ENCODE measurements at places on chromosomes 1 and 21.

GRCh38 chr1:19038096-19038495, 81.6 kb upstream of the IFFO2 start:
- H3K4me1 ChIP-seq = no peaks in the 10 kb centered on the region
- H3K36me3 ChIP-seq = no peaks in the 10 kb centered on the region
- DNase-seq = no peak
- H3K4me3 ChIP-seq = no peak overlapping the region
- peaks cover 16% of the 10 kb centered on the region for H3K27me3 ChIP-seq
- H3K27ac ChIP-seq = no peak overlapping the region

GRCh38 chr1:226092965-226093364, 30.4 kb downstream of the H3-3A start:
- no peak for DNase-seq
- H3K27me3 ChIP-seq = peaks cover 19% of the 10 kb centered on the region
- no peak overlapping the region for H3K4me3 ChIP-seq

- no peaks in the 10 kb centered on the region for H3K4me1 ChIP-seq
- H3K4me3 ChIP-seq = no peak overlapping the region
- no peak for DNase-seq
- H3K36me3 ChIP-seq = no peaks in the 10 kb centered on the region
- no peak overlapping the region for H3K27ac ChIP-seq
- no peaks in the 10 kb centered on the region for H3K27me3 ChIP-seq
Measured at GRCh38 chr21:36552434-36552785, 72.5 kb upstream of the CLDN14 start.

DNA sequence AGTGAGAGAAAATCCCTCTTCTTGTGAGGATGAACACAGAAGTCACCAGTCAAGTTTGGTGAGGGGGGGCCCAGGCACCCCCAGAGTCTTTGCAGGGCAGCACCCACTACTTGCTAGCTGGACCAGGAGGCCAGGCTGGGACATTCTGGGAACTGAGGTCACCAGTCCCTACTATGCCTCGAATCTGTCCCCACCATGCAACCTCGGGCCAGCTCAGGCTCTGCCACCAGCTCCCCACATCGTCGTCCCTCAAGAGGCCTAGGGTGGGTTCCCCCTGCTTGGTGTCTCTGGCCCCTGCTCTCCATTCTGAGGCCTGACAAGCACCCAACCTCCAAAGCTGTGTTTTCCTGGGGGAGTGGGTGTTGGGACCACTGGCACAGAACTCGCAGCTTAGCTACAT, 22.2 kb upstream of the ZNF678 start:
- no peak overlapping the region for H3K27ac ChIP-seq
- peaks cover 11% of the 10 kb centered on the region for H3K27me3 ChIP-seq
- no peak for DNase-seq
- peak overlapping the region; percentile 36 for H3K4me3 ChIP-seq
- no peaks in the 10 kb centered on the region for H3K4me1 ChIP-seq

GRCh38 chr1:224884361-224884801, 45.1 kb upstream of the DNAH14 start:
- H3K27ac ChIP-seq = no peak overlapping the region
- DNase-seq = no peak
- no peaks in the 10 kb centered on the region for H3K4me1 ChIP-seq
- H3K4me3 ChIP-seq = no peak overlapping the region
- H3K36me3 ChIP-seq = no peaks in the 10 kb centered on the region

- no peak overlapping the region for H3K4me3 ChIP-seq
- no peak for DNase-seq
- H3K27ac ChIP-seq = no peak overlapping the region
- H3K27me3 ChIP-seq = no peaks in the 10 kb centered on the region
- H3K4me1 ChIP-seq = peaks cover 5% of the 10 kb centered on the region
- H3K36me3 ChIP-seq = peaks cover 17% of the 10 kb centered on the region
Measured at GRCh38 chr1:167782946-167783345, 61.2 kb downstream of the MPZL1 start.

- no peak overlapping the region for H3K27ac ChIP-seq
- H3K4me1 ChIP-seq = peaks cover 3% of the 10 kb centered on the region
- no peak for DNase-seq
- no peaks in the 10 kb centered on the region for H3K36me3 ChIP-seq
- H3K4me3 ChIP-seq = no peak overlapping the region
- peaks cover 65% of the 10 kb centered on the region for H3K27me3 ChIP-seq
Measured at GRCh38 chr1:85041793-85042192, 6.5 kb downstream of the MCOLN3 start.

GRCh38 chr1:70498666-70499065, 87.6 kb downstream of the CTH start:
- no peaks in the 10 kb centered on the region for H3K4me1 ChIP-seq
- H3K27me3 ChIP-seq = peaks cover 2% of the 10 kb centered on the region
- no peak overlapping the region for H3K4me3 ChIP-seq
- H3K36me3 ChIP-seq = no peaks in the 10 kb centered on the region
- no peak for DNase-seq
- H3K27ac ChIP-seq = no peak overlapping the region

- H3K27ac ChIP-seq = no peak overlapping the region
- H3K4me3 ChIP-seq = no peak overlapping the region
- DNase-seq = no peak
Measured at GRCh38 chr21:34367320-34367935, 3.6 kb downstream of the KCNE2 start.

GRCh38 chr1:226579781-226580323, 31.3 kb downstream of the STUM start:
- no peaks in the 10 kb centered on the region for H3K4me1 ChIP-seq
- DNase-seq = no peak
- H3K4me3 ChIP-seq = no peak overlapping the region

GRCh38 chr1:216598448-216598847, 124.8 kb downstream of the ESRRG start:
- H3K4me1 ChIP-seq = peaks cover 6% of the 10 kb centered on the region
- H3K4me3 ChIP-seq = no peak overlapping the region
- peaks cover 15% of the 10 kb centered on the region for H3K27me3 ChIP-seq
- no peaks in the 10 kb centered on the region for H3K36me3 ChIP-seq
- no peak overlapping the region for H3K27ac ChIP-seq

DNA sequence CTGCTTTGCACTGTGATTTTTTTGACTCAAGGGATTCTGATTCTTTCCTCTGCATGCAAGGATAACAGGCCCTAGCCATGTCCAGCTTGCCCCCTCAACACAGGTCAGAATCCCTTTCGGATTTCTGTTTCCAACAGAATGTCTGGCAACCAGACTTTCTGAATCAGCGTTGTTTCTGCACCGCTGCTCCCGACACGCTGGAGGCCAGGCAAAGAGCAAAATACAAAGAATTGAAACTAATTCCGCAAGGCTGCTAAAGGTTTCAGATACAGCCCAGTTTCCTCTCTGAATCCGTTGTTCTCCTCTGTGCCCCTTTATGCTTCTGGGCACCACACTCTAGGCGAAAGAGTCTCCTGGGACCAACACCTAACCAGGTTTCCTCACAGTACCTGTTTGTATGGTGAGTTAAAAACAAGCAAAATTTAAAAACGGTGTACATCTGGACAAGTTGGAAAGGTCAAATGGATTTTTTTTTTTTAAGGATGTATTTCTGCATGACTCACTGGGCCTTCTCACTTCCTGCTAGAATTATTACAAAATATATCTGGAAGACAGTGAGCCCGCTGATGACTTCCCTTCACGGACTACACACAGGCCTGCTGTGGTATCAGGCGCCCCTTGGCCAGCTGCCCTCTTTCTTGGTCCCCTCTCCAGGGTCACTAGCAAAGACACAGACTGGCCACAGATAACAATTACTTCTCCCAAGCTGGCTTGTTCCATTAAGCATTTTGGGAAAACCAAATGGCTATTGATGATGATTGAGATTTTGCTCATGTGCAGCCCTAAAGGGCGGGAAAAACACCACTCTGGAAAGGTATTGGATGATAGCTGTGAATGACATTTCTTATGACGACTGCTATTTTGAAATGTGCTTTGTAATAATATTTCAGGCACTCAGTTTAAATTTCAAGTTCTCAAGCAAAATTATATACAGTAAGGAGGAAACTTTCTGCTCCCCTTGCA, 118.3 kb downstream of the TGFB2 start:
- H3K36me3 ChIP-seq = no peaks in the 10 kb centered on the region
- no peaks in the 10 kb centered on the region for H3K27me3 ChIP-seq
- DNase-seq = no peak
- no peak overlapping the region for H3K4me3 ChIP-seq
- H3K27ac ChIP-seq = no peak overlapping the region

- H3K27me3 ChIP-seq = no peaks in the 10 kb centered on the region
- H3K4me3 ChIP-seq = no peak overlapping the region
- H3K36me3 ChIP-seq = no peaks in the 10 kb centered on the region
- no peak for DNase-seq
- H3K27ac ChIP-seq = no peak overlapping the region
- no peaks in the 10 kb centered on the region for H3K4me1 ChIP-seq
Measured at GRCh38 chr1:57599236-57599994, 175.6 kb upstream of the DAB1 start.

DNA sequence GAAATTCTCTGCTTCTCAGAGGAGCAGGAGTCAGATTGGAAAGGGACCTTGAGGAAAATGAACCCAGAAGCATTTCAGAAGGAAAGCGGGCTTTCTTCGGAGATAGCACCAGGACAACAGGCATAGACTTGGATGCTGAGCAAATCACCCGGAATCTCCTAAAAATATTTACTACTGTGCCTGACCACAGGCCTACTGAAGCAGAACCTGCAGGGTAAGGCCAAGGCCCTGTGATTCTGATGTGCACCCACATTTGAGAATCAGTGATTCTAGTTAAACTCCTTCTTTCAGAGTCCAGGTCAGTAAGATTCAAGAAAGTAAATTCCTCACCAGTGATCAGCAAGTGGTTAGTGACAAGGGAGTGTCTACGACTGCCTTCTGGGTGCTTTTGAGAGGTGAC, 307.3 kb upstream of the DUSP10 start:
- H3K27ac ChIP-seq = no peak overlapping the region
- DNase-seq = no peak
- H3K4me1 ChIP-seq = peaks cover 4% of the 10 kb centered on the region
- H3K36me3 ChIP-seq = no peaks in the 10 kb centered on the region
- no peak overlapping the region for H3K4me3 ChIP-seq

GRCh38 chr1:85577419-85578320, 2.9 kb upstream of the CCN1 start:
- no peak overlapping the region for H3K27ac ChIP-seq
- peak overlapping the region; percentile 70 for H3K4me3 ChIP-seq
- peaks cover 75% of the 10 kb centered on the region for H3K27me3 ChIP-seq
- peaks cover 14% of the 10 kb centered on the region for H3K4me1 ChIP-seq
- DNase-seq = no peak
- H3K36me3 ChIP-seq = no peaks in the 10 kb centered on the region

GRCh38 chr1:203840208-203840808, 21.1 kb upstream of the SNRPE start:
- no peaks in the 10 kb centered on the region for H3K4me1 ChIP-seq
- peaks cover 66% of the 10 kb centered on the region for H3K36me3 ChIP-seq
- no peak for DNase-seq
- no peak overlapping the region for H3K27ac ChIP-seq
- no peaks in the 10 kb centered on the region for H3K27me3 ChIP-seq

DNA sequence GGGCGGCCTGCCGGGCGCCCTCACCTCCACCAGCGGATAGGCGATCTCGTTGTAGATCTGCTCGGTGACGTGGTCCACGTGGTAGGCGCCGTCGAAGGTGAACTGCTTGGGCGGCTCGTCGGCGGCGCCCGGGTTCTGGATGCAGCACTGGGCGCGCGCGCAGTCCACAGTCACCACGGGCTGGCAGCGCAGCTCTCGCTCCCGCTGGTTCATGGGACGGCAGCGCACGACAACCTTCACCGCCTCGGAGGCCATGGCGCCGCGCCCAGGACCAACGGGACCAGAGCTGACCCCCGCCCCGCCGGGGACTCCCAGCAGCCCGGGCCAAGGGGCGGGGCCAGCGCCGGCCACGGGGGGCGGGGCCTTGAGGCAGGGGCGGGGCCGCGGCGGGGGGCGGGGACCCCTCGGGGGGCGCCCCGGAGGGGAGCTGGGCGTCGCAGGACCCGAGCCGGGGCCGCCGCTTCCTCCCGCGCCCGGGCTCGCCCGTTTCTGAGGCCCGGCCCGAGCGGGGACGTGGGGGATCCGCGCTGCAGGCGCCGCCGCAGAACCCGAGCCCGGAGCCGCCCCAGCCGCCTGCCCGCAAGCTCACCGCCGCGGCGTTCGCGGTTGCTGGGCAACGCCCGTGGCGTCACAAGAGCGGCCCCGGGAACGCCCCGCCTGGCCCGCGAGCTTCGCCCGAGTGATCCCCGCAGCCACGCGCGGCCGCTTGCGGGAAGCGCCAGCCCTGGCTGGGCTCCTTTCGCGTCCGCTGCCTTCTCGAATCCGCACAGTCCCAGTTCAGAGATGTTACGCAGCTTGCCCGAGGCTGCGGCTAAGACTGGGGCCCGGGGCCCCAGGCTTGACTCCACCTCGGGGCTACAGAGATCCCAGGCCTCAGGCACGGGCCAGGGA, at the start of gene KIF17:
Gene KIF17, minus strand, starts transcription at position 556 of the 891 bp plus-strand sequence. Its CDS starts 301 bp downstream, at position 255.
- no peak within 1 kb of the TSS for H3K27ac ChIP-seq
- peaks cover 2% of the 10 kb centered on the region for H3K4me1 ChIP-seq
- H3K36me3 ChIP-seq = no peaks in the 10 kb centered on the region
- peak; percentile 64 for DNase-seq

- H3K27ac ChIP-seq = no peak overlapping the region
- no peaks in the 10 kb centered on the region for H3K36me3 ChIP-seq
- H3K27me3 ChIP-seq = no peaks in the 10 kb centered on the region
Measured at GRCh38 chr1:81715391-81715790, 85.3 kb upstream of the ADGRL2 start.

DNA sequence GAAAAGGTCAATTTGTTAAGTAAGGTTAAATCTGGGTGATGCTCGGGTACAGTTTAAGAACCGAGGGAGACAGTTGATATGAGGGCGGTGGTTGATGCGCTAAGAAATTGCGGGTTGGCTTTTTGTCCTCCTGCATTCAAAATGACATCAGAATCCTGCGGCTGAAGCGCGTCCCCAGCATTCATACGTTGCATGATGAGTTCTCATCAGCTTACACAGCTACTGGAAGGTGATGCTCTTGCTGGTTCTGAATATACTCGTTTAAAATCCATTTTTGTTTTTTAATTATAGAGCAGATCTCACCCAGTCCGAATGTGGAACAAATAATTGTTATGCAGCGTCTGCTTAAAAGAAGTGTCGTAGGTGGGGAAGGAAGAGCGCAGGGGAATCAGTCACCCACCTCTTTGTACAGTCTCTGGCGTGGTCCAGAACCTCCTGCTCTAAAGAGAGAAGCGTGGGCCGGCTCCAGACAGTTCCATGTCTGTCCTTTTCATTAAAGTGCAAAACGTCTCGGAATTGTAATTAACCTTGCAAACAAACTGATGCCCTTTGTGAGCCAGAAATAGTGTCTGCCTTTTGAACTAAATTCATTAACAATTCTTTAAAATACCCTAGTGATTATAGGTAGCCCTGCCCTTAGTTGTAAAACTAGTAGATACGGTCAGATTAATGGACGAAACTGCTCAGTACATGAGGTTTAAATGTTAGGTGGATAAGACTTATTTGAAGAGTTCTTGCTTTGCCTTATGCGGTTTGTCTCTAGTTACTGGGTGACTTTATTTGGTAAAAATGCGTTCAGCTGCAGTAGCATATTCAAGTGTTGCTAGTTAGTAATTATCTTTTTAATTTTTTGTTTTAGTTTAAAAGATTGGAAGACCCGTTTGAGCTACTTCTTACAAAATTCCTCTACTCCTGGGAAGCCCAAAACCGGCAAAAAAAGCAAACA, 741 bp downstream of the RGS2 start:
- H3K27ac ChIP-seq = peak overlapping the region; percentile 95
- DNase-seq = peak; percentile 67
- H3K36me3 ChIP-seq = peaks cover 4% of the 10 kb centered on the region
- peak overlapping the region; percentile 96 for H3K4me3 ChIP-seq
- H3K27me3 ChIP-seq = peaks cover 16% of the 10 kb centered on the region

Data from T-helper 2 cell treated with Interferon-gamma antibody and Interleukin-4, amounts not matched to agents 5 μg/mL and 100 μg/mL, for 36 hours (primary cell).